Stimulated activated CD4-positive, alpha-beta T cell treated with anti-CD3 and anti-CD28 coated beads, Interleukin-2, amount 100 ng/mL, for 4 hours (primary cell): ENCODE measurements at places on chromosomes 5 and 9.

DNA sequence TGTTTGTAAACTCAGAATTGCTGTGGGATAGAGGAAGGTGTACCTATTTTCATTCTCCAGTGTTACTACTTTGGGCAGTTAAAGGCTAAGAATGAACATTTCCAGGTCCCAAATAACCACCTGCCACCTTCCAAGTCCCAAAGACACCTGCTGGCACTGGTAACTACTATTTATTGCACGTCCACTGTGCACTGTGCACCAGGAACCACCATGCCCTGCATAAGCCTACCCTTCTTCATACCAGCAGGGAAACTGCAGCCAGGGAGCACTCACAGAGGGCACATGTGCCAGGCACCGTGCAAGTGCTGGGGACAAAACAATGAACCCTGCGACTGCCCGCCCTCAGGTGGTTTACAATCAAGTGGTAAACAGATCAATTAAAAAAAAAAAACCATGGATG is 34.9 kb downstream of the RAPGEF1 start:
- DNase-seq: no peak

GRCh38 chr9:93592643-93593021 is 16.2 kb downstream of the PHF2 start:
- no peak for DNase-seq

DNA sequence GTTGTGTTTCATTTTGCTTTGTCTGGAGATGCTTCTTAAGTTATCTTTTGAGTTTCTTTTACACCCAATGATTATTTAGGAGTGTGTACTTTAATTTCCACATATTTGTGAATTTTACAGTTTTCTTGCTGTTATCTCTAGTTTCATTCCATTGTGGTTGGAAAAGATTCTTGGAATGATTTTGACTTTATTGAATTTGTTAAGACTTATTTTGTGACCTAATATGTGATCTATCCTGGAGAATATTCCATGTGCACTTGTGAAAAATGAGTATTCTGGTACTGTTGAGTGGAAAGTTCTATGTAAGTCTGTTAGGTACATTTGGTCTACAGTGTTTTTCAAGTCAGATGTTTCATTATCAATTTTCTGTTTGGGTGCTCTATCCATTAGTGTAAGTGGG is 24.4 kb upstream of the GRAMD2B start:
- DNase-seq: no peak

DNA sequence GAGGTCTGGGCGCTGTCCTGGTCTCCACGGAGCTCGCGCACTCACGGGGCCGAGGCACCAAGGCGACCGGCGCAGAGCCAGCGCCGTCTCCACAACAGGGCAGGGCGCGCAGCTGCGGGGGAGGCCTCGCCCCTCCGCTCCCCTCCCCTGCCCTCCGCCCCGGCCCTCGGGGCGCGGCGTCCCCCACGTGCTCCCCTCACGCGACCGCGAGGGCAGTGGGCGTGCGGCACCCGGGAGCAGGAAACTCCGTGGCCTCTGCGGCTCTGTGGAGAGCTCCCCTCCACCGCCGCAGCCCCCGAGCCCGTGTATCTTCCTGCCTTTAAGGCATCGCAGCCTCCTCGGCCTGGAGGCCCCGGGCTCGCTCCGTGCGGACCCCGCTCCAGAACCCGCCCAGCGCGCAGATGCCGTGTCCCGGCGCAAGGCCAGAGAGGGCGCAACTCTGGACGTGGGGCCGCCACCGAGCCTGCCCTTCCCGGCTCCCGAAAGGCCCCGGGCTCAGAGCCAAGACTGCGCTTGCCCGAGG is 708 bp upstream of the TUBB4B start:
- peak; percentile 69 for DNase-seq

DNA sequence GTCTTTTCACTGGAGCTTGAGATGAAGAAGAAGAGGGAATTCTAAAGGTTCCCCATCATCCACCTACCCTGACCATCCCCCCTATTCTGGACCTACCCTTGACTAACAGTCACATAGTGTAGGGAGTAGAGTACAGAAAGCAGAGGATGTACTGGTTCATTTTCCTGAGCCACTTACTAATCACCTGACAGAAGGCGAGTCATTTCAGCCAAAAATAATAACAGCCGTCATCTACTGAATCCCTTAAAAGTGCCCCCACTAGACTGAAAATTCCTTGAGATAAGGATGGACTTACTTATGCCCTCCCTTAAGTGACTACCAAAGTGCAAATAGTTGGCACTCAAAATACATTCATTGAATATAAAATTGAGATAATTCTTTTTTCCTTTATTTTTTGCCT is 112.2 kb downstream of the FOXD1 start:
- no peak for DNase-seq

DNA sequence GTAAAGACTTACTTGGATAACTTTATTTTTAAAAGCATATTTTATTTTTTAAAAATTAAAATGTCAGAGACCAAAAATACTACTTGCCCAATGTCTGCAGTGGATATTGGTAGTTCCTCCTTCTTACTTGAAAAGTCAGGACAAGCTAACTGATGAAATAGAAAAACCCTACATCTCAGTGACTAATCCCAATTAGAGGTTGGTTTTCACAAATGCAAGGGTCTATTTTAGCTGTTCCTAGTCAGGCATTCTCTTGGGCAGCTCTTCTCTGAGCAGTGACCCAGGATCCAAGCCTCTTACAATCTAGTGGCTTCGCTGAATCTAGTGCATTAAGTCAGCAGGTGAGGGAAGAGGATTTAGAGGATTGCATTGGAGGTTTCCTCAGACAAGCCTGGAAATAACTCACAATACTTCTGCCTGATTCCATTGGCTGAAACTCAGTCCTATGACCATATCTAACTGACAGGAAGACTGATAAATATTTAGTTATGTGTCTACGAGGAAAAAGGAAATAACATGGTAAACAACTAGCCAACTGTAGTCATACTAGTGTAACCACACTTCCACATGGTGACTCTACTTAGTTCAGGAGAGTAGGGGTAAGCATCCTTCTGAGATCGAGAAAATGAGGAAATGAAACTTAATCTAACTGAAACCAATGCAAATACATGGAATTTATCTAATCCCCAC is 34.2 kb upstream of the MIER3 start:
- DNase-seq: no peak

DNA sequence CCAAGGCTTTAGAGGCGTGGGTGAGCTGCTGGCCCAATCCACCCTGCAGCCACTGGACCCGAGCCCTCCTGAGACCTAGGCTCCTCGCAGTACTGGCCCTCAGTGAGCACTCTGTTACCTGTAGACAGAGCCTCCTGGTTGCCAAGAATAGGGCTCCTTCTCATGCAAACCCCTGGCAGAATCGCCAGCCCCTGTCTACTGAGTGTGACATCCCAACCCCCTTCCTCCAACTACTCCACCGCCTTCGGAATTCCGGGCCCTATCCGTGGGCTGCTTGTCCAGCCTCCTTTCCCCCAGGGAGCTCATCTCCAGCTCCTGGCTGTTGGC is 23.8 kb upstream of the COL5A1 start:
- no peak for DNase-seq

- no peak for DNase-seq
These were observed 339.0 kb upstream of the WWC1 start for GRCh38 chr5:167952278-167952995.

DNA sequence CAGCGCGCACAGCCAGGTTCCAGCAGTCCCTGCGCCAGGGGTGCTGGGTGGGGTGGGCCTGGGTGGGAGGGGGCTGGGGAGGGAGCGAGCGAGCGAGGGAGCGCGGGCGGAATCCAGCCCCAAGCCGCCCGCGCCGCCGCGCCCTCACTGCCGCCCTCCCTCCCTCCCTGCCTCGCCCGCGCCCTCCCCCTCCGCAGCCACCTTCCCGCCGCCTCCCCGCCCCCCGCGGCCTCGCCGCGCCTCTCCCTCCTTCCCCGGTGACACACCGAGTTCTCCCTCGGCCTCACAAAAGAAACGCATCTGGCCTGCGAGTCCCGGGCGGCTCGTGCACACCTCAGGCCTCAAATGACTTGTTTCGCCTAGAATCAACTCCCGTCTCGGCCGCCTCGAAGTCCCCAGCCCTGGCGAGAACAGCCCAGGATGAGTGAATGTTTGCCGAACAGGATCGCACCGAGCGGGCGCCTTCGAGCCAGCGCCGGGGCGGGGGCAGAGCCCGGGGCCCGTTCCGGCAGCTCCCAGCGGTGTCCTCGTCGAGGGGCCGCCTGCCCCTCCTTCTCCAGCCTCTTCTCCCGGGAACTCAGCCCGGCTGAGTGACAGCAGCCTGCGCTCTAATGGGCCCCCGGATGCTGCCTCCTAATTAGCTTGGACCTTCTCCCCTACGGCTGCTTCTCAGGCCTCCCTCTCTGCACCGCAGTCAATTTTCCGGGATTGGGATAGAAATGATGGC is 371 bp upstream of the PITX1 start:
- peak; percentile 33 for DNase-seq

GRCh38 chr5:90590-91547 is 1.1 kb upstream of the PLEKHG4B start:
- no peak for DNase-seq

DNA sequence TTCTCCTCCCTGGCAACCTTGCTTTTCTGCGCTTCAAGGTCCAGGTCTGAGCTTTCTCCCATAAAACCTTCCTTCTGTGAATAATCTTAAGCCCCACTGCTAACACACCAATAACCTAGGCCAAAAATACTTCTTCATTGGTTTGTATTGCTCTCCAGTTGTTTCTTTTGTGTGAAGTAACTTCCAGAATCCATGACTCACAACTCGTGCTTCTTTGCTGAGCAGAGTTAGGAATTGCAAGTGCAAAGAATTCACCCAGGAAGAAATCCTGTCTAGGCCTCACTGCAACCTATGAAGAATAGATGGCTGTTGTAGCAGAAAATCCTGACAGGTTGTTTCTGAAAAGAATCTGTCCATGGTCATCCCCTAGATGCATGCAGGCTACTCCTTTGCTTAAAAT is 295.7 kb downstream of the MED10 start:
- no peak for DNase-seq

DNA sequence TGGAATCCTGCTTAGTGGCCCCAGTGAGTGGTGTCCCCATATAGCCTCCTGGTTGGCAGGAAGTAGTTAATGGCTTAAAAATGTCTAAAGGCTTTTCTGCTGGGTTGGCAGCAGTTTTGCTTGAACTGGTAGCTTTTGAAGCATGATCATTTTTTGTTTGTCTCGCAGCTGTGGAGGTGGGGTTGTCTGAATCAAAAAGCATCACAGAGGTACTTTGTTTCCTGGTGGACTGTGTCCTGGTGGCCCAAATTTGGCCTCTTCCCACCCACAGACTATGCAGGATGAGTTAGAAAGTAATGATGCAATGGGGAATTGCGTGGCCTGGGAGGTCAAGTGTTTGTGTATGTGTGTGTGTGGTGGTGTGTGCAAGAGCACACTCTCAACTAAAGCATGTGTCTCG is 322.7 kb downstream of the ARHGEF28 start:
- DNase-seq: no peak

- no peak for DNase-seq
These were observed 16.9 kb upstream of the FBP1 start for GRCh38 chr9:94656200-94656599.

GRCh38 chr5:122110987-122111386 is 18.4 kb upstream of the ZNF474 start:
- no peak for DNase-seq

DNA sequence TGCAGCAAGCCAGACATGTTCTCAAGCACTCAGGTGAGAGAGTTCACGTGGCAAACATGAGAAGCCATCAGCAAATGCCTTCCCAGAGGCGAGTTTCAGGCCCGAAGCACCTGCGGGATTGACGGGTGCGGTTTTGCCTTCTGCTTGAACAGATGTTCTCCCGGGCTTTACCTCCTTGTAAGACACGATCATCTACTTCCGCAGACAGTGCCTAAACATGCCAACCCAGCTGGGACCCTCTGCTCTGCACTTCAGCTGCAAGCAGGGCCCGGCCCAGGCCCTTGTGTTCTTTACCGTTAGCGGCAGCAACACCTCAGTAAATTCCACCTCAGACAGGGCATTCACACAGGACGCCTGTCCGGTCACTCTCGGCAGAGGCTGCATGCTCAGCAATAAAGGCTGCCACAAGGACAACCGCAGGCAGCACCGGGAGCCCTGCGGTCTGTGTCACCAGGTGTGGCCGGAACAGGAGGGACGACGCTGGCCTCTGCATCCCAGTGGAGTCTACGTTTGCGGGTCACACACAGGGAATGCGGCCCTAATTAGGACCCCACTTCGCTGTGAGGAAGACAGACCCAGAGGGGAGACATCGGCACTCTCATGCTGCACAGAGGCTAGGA is 139.6 kb downstream of the ROR2 start:
- no peak for DNase-seq

DNA sequence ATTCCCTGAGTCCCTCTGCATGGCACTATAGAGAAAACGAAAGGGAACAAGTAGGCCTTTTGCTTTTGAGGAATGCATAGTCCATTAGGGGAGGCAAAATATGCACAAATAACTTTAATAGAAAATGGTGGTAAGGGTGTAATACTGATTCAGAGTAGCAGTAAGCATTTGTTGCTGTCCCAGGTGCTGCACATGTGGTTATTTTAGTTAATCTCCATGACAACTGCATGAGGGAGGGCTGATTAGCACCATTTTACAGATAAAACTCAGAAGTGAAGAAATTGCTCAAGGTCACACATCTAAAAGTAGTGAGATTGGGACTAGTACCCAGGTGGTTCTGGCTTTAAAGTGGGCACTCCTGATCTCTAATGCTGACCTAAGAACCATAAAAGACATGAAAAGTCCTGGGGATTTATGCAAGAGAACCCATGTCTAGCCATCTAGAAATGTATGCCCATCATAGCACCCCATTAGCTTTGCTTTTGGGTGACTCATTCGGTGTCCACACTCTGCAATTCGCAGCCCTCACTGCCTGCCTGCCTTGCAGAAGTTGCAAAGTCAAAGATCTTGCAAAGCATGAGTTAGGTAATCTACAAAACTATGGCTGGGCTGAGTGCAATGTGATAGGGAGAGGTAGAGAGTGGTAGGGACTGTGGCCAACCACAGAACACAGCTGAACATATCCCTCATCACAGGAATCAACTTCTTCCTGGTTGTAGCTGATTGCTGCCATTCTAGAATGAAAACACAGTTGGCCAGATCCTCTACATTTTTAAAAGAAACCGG is 195.2 kb downstream of the PTTG1 start:
- DNase-seq: no peak

- DNase-seq: no peak
These were observed 201.2 kb downstream of the TARS1 start for GRCh38 chr5:33641744-33642505.

- no peak for DNase-seq
These were observed 42.9 kb downstream of the SHC3 start for GRCh38 chr9:89135591-89136166.

DNA sequence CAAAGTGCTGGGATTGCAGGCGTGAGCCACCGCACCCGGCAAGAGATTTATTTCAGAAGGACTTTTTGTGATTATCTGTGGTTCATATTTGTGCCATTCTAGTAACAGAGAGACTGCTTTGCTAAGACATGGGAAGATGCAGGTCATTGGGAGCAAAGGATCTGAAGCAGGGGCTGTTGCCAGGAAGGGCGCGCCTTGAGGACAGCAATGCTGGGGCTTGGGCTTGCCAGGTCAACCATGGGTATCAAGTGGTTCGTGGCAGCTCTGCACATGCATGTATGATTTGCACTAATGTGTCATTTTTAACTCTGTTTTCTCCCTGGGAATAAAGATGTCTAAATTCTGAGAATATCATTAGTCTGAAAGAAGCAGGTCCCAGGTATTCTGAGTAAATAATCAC is 17.0 kb downstream of the ADAMTS2 start:
- DNase-seq: no peak

GRCh38 chr5:80453366-80453765 is 34.5 kb upstream of the FAM151B start:
- DNase-seq: no peak
